Omental fat pad (tissue), 4 donors: ENCODE measurements at places on chromosomes 3 and 15.

DNA sequence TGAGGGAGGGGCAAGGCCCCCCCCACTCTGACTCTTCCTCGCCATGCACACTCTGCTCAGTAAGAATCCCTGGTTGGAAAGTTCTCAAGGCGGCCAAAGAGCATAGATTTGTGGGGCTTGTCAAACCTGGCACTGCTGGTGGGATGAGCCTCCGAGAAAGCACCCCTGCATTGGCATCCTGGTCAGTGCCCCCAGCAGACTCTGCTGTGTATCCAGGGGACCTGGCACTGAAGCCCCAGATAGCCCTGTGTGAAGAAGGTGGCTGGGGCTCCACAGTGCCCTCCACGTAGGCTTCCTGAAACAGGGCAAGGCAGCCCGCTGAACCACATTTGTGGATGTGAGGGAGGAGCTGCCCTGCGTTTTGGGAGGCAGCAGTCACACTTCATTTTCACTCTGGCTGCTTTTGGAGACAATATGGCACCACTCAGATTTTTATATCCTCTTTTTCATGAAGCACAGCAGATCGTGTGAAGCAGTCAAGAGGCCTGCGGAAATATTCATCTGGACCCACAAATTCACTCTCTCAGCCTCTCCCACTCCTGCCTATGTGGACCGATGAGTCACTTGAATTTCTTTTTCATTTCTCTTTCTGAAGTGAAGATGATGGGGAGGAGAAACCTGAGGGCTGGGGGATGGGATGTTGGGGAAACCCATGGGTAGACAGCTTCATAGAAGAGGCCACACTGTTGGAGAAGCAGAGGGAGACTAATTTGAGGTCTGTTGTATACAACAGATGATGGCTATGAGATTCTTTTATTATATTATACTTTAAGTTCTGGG lies 88.7 kb upstream of the BCL6 start:
- DNase-seq = no peak

DNA sequence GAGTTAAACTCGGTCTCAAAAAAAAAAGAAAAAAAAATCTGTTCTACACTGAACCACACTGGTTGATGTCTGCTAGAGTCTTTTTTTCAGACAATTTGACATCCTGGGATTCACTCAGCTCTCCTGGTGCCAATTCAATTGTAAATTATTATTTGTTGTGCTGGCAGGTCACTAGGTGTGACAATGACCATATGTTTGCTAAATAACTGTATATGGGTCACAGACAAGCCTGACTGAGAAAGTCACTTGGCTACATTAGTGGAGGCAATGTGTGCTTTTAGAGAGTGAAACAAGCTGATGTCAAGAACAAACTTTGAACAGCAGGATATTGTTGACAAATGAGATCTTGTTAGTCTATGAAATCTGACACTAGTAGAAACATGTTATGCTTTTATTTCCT lies 1379.1 kb downstream of the ZPLD1 start:
- no peak for DNase-seq

- no peak for DNase-seq
These were observed 330.2 kb downstream of the EPHB1 start for GRCh38 chr3:135125171-135125801.

- DNase-seq = no peak
These were observed 126.3 kb upstream of the TMEM108 start for GRCh38 chr3:132911741-132912415.

DNA sequence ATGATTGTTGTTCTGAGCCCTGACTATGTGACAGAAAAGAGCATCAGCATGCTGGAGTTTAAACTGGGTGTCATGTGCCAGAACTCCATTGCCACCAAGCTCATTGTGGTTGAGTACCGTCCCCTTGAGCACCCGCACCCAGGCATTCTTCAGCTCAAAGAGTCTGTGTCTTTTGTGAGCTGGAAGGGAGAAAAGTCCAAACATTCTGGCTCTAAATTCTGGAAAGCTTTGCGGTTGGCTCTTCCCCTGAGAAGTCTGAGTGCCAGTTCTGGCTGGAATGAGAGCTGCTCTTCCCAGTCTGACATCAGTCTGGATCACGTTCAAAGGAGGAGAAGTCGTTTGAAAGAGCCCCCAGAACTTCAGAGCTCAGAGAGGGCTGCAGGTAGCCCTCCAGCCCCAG lies 142.0 kb downstream of the IL1RAP start:
- no peak for DNase-seq

- no peak for DNase-seq
These were observed 42.2 kb upstream of the PLCL2 start for GRCh38 chr3:16842272-16843270.

GRCh38 chr3:126857928-126858327 lies 125.0 kb upstream of the PLXNA1 start:
- no peak for DNase-seq

GRCh38 chr3:83500931-83501330 lies 1457.9 kb upstream of the CADM2 start:
- DNase-seq = no peak

DNA sequence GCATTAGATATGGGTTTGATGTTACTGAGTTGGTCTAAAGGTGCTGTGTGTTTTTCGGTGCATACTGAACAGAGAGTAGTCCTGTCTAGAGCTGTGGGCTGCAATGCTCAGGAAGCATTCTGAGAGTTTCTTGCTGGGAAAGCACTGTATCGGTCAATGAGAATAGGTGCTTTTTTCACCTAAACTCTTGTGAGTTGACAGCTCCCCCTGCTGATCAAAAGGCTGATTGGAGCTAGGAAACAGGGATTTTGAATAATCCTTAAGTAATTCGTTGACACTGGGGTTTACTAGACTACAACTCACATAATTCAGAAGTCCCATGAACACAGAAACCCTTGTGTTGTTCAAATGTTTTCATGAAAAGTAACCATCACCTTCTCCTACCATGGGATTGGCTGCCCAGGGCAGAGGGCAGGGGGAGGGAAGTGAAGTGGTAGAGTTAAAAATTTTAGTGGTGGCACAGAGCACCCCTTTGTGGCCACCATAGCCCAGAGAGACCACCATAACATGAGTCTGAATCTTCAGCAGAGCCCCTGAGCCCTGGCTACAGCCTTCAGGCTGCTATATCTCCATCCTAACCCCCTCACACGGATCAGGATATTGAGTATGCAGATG lies 13.0 kb upstream of the MANF start:
- DNase-seq = no peak

DNA sequence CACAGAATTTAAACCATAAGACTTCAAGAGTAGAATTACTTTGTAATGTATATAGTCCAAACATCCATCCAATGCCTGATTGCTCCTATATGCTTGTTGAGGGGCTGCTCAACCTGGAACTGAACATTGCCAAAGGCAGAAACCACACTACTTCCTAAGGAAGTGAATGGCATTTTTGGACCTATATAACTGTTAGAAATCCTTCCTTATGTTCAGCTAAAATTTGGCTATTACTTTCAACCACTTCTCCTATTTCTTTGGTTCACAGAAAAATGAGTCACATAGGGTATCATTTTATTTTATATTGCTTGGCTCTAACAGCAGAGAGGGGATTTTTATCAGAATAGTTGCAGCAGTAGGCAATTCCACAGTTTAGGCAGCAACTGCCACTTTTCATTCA lies 342.1 kb downstream of the SLC9A9 start:
- DNase-seq = no peak

DNA sequence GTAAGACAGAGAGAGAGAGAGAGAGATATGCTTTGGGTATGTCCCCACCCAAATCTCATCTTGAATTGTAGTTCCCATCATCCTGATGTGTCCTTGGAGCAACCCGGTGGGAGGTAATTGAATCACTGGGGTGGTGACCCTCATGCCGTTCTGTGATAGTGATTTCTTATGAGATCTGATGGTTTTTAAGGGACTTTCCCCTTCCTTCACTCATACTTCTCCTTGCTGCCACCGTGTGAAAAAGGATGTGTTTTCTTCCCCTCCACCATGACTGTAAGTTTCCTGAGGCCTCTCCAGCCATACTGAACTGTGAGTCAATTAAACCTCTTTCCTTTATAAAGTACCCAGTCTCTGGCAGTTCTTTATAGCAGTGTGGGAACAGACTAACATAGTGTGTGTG lies 60.3 kb downstream of the EOMES start:
- DNase-seq = no peak

- DNase-seq = no peak
These were observed 65.4 kb downstream of the CHDH start for GRCh38 chr3:53780806-53781205.

DNA sequence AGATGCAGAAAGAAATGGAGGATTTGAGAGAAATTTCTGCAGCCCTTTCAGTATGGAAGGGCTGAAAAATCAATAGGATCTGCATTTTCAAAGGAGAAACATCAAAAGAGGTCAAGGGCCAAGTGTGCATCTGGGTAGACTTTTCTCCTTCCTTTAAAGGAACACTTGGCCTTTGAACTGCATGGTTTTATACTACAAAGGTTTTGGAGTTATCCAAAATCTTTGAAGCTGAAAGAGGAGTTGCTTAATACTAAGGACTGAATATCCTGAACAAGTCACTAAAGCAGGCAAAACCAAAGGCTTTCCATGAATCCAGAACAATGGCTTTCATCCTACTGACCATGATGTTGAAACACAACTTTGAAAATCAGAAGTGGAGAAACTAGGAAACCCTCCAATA lies 553.7 kb upstream of the LMCD1 start:
- no peak for DNase-seq

GRCh38 chr3:122810734-122811133 lies 15.9 kb downstream of the SLC49A4 start:
- DNase-seq = no peak

- no peak for DNase-seq
These were observed 62.1 kb downstream of the CYFIP1 start for GRCh38 chr15:22918056-22918455.

DNA sequence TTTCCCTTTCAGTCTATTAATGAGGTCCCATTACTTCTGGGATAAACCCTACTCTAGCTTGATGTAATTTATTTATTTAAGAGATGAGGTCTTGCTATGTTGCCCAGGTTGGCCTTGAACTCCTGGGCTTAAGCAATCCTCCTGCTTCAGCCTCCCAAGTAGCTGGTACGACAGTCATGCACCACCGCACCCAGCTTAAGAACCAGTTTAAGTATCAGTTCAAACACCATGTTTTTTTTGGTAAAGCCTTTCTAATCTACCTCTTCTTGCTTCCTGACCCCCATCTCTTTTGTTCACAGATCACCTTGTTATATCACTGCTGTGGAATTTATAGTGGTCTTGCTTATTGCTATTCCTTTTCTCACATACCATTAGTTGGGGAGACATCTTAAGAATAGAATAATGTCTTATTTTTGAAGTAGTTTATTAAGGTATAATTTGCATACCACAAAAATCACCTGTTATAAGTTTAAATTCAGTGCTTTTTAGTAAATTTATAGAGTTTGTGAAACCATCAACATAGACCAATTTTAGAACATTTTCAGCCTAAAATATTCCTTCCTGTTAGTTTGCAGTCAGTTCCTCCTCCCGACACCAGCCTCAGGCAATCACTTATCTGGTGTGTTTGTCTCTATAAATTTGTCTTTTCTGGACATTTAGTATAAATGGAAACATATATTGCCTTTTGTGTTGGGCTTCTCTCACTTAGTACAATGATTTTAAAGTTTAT lies 257.9 kb downstream of the PDCD6IP start:
- DNase-seq = no peak

- no peak for DNase-seq
These were observed 59.6 kb upstream of the GOLIM4 start for GRCh38 chr3:168155303-168155702.

DNA sequence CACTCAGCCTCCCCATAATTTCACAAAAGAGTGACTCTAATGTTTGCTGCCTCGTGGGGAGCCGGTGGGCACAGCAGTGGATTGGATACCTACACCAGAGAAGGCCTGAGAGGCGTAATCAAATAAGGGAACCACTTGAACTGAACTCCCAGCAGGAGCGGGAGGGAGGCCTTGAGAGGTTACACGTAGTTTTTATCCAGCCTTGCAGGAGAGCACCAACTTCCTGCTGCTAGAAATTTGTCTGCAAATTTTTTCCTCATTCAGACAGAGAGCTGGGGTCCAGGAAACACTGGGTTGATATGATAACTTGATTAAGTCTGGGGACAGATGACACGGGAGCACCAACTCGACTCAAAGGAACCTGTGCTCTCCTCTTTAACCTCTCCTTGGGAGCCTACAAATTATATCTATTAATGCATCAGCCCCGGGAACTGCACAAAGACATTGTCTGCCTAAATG lies 69.8 kb downstream of the HES1 start:
- DNase-seq = no peak

DNA sequence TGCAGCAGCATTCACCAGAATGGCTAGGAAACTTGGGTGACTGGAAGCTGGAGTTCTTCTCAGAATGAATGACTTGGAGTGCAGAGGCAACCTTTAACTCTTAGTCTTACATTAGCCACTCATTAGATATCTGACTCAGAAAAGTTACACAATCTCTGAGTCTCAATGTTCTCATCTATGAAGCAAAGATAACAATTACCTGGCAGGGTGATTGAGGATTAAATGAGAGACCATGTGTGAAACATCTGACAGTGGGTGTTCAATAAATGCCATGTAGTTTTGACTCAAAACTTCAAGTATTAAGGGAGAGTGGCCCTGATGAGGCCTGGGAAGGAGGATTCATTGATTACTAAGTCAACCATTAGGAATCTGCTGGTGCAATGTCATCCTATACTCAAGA lies 48.3 kb downstream of the MRPL3 start:
- no peak for DNase-seq

- no peak for DNase-seq
These were observed 62.8 kb upstream of the PLSCR4 start for GRCh38 chr3:146313746-146314111.
